Frontal cortex (tissue), 4 donors: ENCODE measurements at places on chromosomes 11 and 22.

DNA sequence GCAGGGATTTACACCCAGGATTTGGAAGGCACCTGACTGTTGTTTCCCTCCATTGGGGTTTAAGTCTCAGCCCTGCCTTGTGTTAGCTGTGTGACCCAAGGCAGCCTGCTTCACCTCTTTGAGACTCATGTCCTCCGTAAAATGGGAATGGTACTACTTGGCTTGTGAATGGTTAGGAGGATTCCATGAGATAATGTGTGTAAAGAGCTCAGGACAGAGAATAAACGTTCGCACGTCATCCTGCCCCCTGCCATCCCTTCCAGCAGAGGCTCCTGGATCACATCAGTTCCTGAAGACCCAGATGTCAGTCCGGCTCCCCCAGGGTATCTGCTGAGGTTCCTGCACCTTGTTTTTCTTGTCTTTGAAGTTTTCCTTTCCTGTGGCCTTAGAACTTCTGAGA lies 16.8 kb upstream of the ACCSL start:
- no peak for DNase-seq

- no peak for DNase-seq
Measured at GRCh38 chr11:26035696-26036095, 296.2 kb upstream of the ANO3 start.

GRCh38 chr22:17106785-17107546 lies 14.2 kb downstream of the TMEM121B start:
- DNase-seq: peak; percentile 55

DNA sequence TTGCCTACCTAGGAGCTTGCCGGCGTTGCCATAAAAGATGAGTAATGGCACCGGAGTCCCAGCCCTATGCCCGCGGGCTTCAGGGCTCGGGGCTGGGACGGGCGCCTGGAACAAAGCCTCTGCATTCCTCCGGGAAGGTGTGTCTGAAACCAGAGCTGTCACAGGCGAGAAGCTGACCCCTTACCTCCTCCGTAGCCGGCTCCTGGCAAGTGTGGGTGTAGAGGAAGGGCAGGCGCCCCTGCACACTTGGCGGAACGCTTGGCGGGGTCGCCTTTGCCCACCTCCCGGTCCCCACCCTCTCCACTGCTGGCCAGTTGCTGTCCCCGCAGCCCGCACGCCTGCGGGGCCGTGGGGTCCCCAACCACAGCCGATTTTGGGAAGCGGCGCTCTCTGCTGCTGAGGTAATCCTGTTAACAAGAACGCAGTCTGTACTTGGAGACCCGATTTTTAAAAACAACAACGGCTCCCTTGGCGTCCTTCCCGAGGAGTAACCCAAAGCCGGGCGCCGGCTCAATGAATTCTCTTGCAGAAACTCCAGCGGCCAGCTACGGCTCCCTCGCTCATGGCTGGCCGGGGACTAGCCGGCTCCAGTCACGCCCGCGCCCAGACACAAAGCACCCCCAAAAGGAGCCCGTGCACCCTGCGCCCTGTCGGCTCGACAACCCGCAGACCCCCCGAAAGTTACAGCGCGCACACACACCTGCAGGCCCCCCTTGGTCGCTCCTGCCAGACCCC lies 89.2 kb downstream of the PLEKHA7 start:
- DNase-seq: peak; percentile 52

DNA sequence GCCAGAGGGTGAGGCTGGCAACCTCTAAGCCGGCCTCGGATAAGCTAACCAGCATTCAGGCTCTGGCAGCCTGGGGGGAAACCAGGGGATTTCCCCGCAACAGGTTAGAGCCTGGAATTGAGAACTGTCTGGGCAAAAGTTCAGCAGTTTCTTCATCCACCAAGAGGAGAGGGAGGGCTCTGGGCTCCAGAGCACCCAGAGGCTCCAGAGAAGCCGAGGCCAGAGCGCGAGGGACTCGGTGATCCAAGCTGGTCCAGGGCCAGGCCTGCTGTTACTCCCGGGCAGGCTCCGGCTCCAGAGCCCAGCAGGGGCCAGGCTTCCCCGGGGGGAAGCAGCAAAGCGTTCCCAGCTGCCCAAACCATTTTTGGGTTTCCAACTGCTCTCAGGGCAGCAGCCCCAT lies 13.3 kb upstream of the SH3BP1 start:
- DNase-seq: no peak

GRCh38 chr11:75342231-75342918 lies 9.1 kb downstream of the ARRB1 start:
- DNase-seq: no peak

GRCh38 chr22:30694171-30694639 lies 469 bp upstream of the OSBP2 start:
- DNase-seq: peak; percentile 62

DNA sequence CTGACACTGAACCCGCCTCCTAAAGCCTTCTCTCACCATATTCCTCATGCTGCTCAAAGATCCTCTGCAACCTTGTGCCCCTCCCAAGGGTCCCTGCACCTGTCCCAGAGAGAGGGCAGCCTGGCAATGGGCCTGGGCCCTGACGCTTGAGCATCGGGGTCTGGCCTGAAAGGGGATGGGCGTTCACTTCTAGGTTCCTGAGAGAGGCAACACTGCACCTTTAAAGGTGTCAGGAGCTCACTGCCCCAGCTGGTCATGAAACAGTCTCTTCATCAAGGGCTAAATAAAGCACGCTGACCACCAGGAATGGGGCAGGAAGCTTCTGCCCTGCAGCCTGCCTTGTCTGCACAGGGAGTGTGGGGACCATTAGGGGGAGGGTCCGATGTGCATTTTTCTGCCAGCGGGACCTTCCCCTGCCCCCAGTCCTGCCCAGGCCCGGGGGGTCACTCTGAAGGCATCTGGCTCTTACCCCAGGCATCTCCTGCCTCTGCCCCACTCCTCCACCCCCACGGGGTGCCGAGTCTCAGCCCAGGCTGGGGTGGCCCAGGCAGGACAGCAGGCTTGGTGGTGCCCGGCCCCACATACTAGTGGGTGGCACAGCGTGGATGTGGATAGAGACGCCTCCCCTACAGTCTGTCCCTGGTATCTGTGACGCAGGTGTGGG lies 3.5 kb downstream of the C11orf21 start:
- DNase-seq: no peak

GRCh38 chr22:38549101-38549894 lies 20.7 kb downstream of the DMC1 start:
- no peak for DNase-seq
